ENCODE measurements at places on chromosomes 4 and X.
A peak's percentile ranks its signal among the peaks of the same experiment; 100 is the strongest.

DNA sequence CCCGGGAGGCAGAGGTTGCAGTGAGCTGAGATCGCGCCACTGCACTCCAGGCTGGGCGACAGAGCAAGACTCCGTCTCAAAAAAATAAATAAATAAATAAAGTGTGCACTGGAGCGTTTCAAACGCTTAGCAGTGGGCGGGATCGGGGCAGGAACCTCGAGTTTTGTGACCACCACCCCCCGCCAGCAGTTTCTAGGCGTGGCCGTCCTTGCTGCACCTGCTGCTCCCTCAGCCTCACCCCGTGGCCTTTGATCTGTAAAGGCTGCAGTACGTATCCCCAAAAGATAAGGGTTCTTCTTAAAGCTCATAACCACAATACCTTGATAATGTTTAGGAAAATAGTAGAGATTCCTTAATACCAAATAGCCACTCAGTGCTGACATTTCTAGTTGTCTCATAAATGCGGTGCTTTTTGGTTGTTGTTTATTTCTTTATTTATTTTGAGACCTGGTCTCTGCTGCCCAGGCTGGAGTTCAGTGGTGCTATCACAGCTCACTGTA lies 33.2 kb downstream of the PCGF3 start:
- DNase-seq = no peak

- no peak for DNase-seq
Observed at GRCh38 chr4:134510544-134510943, 309.0 kb upstream of the PABPC4L start.

GRCh38 chr4:182808673-182809416 lies 108.3 kb downstream of the DCTD start:
- peak; percentile 71 for DNase-seq

GRCh38 chr4:170853422-170854021 lies 763.8 kb upstream of the AADAT start:
- DNase-seq = peak; percentile 22

DNA sequence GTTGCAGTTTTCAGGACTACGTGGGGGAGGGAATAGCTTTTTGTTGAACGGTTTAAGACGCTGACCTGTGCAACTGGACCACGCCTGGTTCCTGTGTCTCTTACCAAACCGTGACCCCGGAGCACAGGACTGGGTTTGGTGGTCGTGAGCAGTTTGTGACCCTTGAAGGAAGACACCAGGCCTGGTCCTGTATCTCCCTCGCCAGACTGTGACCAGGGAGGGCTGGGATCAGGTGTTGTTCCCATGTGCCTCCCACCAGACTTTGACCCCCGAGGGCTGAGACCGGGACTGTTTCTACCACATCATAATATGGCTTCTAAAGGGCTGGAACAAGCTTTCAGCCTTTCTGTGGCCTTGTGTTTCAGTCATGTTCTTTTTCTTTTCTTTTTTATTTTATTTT lies 683 bp downstream of the EBP start:
- no peak for DNase-seq

GRCh38 chr4:9904976-9905587 lies 116.2 kb downstream of the SLC2A9 start:
- peak; percentile 30 for DNase-seq

GRCh38 chr4:105896461-105896942 lies 1.2 kb downstream of the NPNT start:
- DNase-seq = no peak

DNA sequence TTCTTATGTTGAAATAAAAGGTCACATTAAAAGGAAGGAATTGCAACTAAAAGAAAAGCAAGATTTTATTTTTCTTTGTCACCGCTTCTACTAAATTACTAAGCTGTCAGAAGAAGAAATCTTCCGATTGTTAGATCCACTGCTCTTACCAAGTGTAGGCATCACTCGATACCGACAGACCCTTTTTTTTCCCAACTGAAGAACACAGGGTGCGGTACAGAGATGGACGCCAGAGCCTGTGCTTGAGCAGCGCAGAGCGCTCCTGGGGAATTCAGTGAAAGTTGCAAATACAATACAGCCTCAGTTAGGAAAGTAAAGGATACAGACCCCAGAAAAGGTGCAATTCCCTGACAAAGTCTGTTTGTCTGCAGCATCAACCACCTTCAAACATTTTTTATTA lies 94.9 kb upstream of the WDR17 start:
- DNase-seq = no peak

DNA sequence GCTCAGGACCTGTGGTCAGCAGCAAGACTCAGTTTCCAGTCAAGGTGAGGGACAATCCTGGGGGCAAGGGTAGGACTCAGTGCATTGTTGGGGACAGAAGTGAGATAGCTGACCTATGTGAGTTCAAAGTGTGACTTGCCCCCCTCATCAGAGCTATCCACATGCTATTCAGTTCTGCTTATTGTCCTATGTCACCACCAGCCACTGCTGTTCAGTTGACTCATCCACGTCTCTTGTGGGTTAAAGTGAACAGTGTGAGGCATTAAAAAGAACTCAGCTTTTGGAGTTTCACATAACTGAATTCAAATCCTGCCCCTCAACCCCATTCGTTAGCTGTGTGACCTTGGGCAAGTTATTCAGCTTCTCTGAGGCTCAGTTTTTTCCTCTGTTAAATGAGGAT lies 4.4 kb upstream of the APLN start:
- no peak for DNase-seq

DNA sequence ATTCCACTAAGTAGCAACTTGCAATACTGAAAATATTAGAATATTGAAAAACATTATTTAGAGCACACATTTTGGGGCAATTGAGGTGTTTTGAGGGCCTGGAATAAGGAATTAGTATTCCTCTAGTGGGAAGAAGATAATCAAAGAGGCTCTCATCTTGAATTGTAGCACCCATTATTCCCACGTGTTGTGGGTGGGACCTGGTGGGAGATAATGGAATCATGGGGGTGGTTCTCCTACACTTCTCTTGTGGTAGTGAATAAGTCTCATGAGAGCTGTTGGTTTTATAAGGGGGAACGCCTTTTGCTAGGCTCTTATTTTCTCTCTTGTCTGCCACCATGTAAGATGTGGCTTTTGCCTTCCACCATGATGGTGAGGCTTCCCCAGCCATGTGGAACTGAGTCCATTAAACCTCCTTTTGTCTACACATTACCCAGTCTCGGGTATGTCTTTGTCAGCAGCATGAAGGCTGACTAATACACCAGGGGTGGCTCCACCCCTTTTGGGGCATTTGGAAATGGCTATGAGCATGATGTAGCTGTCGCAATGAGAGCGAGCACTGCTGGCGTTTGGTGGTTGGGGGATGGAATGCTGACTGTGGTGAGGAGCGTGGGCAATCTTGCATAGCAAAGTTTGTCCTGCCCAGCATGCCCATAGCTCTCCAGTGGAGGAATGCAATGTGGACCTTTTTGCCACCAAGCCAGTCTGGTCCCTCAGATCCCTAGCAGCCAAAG lies 308.2 kb downstream of the FRMPD4 start:
- DNase-seq = no peak

- DNase-seq = no peak
Observed at GRCh38 chr4:68272860-68273259, 27.4 kb upstream of the TMPRSS11B start.

DNA sequence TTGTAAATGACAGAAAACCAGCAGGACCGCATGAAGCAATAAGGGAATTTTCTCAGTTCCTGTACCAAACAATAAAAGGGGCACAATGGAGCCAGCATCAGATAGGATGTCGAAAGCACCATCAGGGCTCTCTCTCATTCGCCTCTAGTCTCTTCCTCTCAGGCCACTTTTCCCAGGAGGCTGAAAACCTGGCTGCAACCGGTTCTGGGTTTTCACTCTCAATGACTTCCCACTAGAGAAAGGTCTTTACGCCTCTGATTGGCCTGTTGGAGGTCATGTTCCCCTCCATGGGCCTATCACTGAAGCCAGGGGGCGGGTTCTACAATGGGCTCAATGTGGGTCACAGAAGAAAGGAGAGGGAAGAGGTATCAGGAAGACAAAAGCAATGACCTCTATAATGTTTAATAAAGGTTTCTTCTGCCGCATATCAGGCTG lies 29.3 kb downstream of the ZNF827 start:
- no peak for DNase-seq

DNA sequence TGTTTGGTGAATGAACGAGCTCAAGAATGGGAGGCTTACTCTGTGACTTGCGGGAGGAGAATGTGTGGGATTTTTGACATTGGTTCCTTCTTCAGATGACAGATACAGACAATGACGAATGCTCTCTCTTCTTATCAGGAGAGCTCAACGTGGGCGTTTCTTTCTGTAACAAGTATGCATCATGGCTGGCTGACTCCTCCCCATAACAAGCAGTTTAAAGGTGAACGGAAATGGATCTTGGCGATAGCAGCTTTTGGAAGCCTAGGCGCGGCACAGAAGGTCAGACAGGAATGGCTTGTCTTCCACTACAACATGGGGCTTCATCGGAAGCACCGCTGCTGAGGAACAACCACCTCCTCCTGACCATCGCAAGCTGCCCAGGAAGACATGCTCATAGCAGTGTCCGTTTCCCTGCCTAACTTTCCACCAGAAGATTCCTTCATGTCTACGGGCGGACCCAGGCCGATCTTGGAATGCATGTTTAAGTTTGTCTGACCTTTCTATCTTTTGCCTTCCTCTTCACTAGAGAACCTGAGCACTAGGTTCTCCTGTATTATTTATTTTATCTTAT lies 18.3 kb upstream of the ACSL1 start:
- DNase-seq = peak; percentile 30

- DNase-seq = no peak
Observed at GRCh38 chr4:165971446-165971845, 98.4 kb downstream of the TLL1 start.

GRCh38 chr4:141338238-141338637 lies 117.5 kb downstream of the ZNF330 start:
- no peak for DNase-seq
